ENCODE measurements at places on chromosomes 13 and 19.

GRCh38 chr13:23753458-23753857 is 135.7 kb downstream of the MIPEP start:
- no peak for DNase-seq

DNA sequence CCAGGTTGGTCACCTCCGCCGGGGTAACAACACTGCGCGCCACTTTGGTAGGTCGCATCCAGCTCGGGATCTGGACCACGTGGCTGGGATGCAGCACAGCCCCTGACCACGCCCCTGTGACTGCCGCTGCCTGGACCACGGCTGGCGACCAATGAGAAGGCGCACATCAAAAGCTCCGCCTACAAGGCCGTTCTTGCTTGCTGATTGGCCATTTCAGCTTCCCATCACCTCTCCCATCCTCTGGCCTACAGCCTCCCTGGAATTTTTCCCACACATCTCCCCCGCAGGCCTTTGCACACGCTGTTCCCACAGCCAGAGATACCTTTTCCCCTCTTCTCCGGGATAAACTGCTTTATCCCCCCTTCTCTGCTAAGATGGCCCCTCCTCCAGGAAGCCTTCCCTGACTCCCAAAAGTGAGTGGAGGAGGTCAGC is 12.5 kb upstream of the MAP1S start:
- no peak for DNase-seq

GRCh38 chr13:93180356-93180969 is 46.1 kb upstream of the GPC6 start:
- no peak for DNase-seq

- DNase-seq, result no peak
Observed at GRCh38 chr19:35357867-35358573, at the start of gene FFAR3. FFAR3 (plus strand) TSS chr19:35358460; CDS start chr19:35358891, 431 bp downstream.

DNA sequence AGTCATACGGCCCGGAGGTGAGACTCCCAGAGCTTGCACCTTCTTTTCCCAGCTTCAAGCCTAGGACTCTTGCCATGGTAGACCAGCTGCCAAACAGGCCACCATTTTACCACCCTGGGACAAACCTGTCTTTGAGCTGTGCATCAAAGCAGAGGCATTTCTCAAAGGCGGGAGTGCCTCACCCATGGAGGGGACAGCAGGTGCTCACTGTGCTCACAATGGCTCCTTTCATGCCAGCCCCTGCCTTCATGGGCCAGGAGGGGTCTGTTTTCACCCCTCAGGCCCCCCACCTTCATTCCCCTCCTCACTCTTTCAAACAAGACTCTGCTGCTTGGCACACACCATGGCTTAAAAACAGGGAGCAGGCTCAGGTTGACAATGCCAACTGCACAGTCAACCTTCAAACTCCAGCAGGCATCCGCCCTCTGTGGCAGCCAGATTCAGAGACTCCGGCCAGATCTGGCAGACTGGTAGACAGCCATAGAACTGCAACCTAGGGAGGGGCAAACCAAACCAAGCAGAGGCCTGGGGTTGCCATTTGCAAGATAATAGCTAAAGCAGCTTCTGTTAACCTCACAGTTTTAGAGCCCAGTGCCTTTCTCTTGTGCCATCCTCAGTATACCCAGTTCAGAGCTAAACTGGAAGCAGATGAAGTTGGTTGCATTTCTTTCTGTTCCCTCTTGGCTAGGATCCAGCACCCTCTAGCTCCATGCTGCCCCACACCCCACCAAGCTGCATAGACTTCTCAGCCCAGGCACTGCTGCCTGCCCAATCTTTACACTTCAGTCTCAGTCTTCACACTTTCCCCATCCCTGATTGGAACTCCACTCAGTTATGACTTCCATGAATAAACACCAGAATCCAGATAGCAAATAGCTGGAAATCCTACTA is 93.9 kb upstream of the SPATA13 start:
- DNase-seq, result no peak

GRCh38 chr13:96960379-96960778 is 33.9 kb downstream of the OXGR1 start:
- DNase-seq, result no peak

- no peak for DNase-seq
Observed at GRCh38 chr13:104594806-104595205, 1528.6 kb upstream of the SLC10A2 start.

DNA sequence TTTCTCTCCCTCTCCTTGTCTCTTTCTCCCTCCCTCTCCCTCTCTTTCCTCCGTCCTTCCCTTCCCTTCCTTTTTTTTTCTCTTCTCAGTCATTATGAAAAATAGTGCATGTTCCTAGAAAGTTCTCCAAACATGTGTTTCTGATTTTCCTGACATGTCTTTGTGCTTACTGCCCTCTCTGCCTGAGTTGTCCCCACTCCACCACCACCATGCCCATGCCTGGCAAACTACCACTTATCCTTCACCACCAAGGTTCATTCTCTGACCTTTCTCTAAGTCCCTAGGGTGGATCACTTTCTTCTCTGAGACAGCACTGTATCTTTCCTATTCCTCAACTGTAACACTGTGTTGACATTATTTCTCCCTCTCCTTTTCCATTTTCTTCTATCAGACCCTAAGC is 98.2 kb downstream of the LACC1 start:
- DNase-seq, result no peak

GRCh38 chr19:4380254-4380727 is 20.1 kb downstream of the SH3GL1 start:
- no peak for DNase-seq

GRCh38 chr19:56076498-56076897 is 44.6 kb downstream of the ZNF787 start:
- peak; percentile 36 for DNase-seq

- peak; percentile 85 for DNase-seq
Observed at GRCh38 chr19:48646001-48646721, at the start of gene CA11. CA11 (minus strand) TSS chr19:48646187; CDS start chr19:48645632, 555 bp downstream.

DNA sequence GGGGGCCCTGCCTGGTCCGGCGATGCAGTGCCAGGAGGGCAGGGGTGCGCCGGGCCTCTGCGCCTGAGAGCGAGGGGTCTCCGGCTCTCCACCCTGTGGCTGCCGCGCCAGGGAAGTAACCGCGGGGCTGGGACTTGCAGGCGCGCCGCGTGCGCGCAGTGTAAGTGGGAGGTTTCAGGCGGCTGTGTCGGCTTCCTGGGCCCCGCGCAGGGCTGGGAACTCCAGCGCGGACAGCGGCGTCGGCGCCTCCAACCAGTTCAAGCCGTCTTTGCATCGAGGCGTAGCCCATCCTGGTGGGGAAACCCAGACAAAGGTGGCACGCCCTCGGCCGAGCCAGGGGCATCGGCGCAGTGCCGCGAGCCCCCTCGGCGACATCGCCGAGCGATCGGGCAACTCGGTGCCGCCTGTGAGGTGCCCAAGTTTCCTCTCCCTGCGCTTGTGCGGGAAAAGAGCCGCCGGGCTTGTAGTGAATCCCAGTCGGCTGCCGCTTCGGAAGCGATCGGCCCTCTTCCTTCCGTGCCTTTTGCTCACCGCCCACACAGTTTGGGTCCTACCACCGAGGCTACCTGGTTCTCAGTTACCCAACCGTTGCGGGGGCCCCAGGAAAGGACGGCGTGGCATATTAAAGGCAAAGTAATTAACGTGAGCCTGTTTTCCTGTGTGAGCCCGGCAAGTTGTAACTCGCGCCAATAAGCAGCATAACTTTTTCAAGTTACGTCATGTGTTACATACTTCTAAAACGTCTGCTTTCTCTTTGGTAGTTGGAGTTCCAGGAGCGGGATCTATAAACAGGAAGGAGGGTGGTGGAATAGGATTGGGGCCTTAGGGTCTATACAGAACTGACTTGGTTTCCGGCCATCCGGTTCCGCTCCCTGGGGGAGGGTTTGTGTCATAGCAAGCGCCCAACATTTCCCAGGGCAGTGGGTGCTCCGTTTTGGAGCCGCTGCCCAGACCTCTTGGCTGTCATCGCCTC is 1.2 kb downstream of the LRCH1 start:
- DNase-seq, result peak; percentile 82

- peak; percentile 56 for DNase-seq
Observed at GRCh38 chr13:57624565-57625435, 6.7 kb upstream of the PCDH17 start.

GRCh38 chr13:43432958-43433357 is 353.8 kb downstream of the ENOX1 start:
- no peak for DNase-seq

GRCh38 chr13:30690282-30691188 is 44.8 kb upstream of the ALOX5AP start:
- no peak for DNase-seq

GRCh38 chr19:29813642-29814041 is 1.9 kb downstream of the CCNE1 start:
- no peak for DNase-seq

DNA sequence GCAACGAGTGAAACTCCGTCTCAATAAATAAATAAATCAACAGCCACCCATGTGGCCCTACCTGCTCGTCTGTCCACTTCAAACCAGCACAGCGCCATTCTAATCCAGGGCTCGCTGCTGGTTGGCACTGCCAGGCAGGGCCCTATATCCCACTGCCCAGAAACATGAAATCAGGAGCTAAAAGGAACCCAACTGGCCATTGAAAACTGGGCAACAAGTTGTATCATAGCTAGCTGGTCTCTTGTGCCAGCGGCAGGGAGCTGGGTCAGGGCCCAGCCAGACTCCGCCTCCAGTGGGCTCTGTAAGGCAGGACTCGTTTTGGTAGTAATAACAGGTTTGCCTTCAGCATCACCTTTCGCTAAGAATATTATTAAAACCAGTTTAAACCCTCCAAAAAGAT is 39.3 kb downstream of the GGACT start:
- DNase-seq, result no peak

DNA sequence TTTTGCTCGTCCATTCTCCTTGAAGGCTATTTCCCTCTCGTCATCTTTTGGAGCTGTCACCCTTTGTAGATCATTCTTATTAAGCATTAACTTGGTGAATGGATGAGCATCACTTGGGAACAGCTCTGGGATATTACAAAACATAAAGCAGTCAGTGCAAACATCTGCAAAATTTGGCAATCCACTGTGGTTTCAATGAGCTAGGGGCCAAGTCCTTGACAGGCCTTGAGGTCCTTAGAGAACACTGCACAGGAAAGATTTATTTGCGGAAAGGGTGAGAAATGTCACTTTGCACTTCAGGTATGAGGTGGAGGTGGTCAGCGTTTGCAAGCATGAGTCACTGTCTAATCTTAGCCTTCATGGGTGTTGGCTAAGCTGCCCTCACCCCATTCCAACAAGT is 239.7 kb upstream of the MAB21L1 start:
- DNase-seq, result no peak

GRCh38 chr19:1072371-1073015 is 5.5 kb downstream of the ARHGAP45 start:
- no peak for DNase-seq

DNA sequence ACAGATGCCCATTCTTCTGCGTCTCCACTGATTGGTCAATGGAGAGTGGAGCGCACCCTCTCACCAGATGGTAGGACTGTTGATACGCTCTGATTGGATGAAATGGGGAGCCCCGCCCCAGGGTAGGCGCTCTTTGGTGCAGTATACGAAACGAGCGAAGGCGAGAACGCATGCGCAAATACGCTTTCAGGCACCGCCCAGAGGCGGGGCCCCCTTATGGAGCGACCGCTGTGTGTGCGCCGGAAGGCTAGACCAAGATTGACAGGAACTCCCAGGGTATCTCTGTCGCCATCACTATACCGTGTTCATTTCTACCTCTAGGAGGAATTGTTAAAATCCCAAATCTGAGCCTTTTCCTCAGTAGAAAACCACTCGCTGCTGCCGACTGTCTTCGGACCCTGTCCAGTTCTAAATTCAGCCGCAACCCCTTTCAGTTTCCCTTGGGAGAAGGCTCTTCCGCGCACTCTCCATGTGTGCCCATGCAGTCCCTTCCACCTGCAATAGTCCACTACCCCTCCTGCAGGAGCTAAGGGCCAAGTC is 720 bp upstream of the HNRNPL start:
- DNase-seq, result peak; percentile 99

GRCh38 chr13:46143184-46143701 is 38.4 kb upstream of the CPB2 start:
- DNase-seq, result no peak

DNA sequence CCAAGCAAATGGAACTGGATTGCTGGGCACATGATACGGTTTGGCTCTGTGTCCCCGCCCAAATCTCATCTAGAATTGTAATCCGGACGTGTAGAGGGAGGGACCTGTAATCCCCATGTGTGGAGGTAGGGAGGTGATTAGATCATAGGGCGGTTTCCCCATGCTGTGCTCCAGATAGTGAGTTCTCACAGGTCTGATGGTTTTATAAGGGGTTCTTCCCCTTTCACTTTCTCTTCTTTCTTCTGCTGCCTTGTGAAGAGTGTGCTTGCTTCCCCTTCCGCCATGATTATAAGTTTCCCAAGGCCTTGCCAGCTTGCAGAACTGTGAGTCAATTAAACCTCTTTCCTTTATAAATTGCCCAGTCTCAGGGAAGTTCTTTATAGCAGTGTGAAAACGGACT is 32.6 kb upstream of the MTIF3 start:
- DNase-seq, result no peak

DNA sequence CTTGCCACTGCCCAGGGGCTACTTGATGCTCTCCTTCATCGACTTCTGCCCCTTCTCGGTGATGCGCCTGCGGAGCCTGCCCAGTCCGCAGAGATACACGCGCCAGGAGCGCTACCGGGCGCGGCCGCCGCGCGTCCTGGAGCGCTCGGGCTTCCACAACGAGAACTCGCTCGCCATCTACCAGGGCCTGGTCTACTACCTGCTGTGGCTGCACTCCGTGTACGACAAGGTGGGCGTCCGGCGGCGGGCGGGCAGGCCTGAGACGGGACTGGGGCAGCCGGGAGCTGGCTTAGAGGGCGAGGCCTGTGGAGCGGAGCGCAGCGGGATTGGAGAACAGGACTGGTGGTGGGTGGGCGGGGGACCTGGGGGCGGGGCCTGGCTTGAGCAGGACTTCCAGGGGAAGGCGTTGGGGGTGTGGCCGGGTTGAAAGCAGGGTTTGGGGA is 12.7 kb upstream of the PSMD8 start:
- DNase-seq, result peak; percentile 82

DNA sequence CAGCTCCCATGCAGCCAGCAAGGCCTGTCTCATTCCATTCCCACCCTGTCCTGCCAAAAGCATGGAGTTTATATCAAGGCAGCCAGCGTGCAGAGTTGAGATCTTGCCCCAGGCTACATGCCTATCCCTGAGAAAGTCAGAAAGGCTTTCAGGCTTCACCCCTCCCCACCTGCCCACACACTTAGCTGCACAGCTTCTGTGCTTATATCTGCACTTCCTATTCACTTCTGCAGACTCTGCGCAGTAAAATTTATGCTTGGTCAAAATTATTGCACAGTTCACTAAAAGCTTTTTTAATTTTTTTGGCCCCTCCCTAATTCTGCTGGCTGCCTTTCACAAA is 12.5 kb upstream of the ZNF675 start:
- DNase-seq, result no peak

GRCh38 chr13:37192956-37193355 is 87.5 kb upstream of the CSNK1A1L start:
- DNase-seq, result no peak

DNA sequence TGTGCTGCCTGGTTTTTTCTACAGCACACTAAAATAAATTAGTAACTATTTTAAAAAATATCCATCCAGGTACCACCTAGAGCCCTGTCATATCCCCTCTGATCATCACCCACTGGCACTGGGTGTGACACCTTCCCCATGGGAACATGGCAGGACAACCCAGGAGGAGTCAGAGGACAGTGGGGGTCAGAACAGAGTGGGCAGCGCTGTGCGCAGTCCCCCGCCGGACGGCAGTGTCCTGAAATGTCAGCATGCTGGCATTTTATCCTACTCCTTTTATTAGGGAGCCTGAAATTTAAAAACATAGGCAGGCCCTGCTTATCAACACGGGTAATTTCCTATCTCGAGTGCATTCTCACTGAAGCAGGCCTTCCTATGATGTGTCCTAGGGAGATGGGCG is 42.1 kb upstream of the GAS6 start:
- DNase-seq, result no peak
